ENCODE measurements at places on chromosomes 16 and 17. TPM values are rescaled to one million over a fixed set of nuclear protein-coding genes. Genes with fewer than 3 reads are reported as not detected.

GRCh38 chr17:17506181-17506741 is 10.1 kb upstream of the RASD1 start:
- DNase-seq, result no peak

DNA sequence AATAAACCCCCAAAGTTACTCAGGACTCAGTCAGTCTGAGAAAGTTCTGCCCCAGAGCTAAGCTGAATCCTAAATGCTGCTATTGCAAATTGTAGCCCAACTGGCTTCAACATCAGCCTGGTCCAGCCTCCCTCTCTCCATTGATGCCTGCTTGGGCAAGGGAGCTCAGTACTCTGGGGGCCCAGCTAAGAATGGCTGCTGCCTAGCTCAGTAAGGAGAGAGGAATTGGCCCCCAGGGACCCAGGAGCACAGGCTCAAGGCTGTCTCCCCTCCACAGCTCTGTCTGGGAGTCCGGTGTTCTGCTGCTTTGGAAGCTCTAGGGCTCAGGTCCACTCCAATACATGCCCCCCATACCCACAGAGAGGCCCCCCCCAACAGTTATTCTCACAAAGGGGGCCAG is 1.6 kb downstream of the UNC119 start:
- no peak for DNase-seq

The COX6A2 gene
- not detected for total RNA-seq

The SOST gene
- not detected for total RNA-seq

GRCh38 chr16:51636920-51637769 is 486.1 kb upstream of the SALL1 start:
- no peak for DNase-seq

- DNase-seq, result no peak
Observed at GRCh38 chr17:7258731-7259554, 3.3 kb downstream of the CLDN7 start.

The GPRC5B gene
- total RNA-seq, result 4.4 TPM

GRCh38 chr16:87611456-87611855 is 9.1 kb downstream of the JPH3 start:
- DNase-seq, result no peak

The TNP2 gene
- total RNA-seq, result not detected

The PNMT gene
- total RNA-seq, result not detected

- DNase-seq, result no peak
Observed at GRCh38 chr17:1112875-1113274, 66.9 kb downstream of the ABR start.

Measured in T-cell (primary cell).